Calu3 (cell line): ENCODE measurements at places on chromosomes 3 and 15. TPM values are rescaled to one million over a fixed set of nuclear protein-coding genes. Genes with fewer than 3 reads are reported as not detected.

The TP63 gene
- 0.12 TPM in 1 of 2 replicates, not detected in the other for total RNA-seq

GRCh38 chr3:36736301-36736700 lies 28.1 kb downstream of the DCLK3 start:
- no peak for DNase-seq

- DNase-seq = no peak
Observed at GRCh38 chr3:21562243-21562642, 188.8 kb downstream of the ZNF385D start.

DNA sequence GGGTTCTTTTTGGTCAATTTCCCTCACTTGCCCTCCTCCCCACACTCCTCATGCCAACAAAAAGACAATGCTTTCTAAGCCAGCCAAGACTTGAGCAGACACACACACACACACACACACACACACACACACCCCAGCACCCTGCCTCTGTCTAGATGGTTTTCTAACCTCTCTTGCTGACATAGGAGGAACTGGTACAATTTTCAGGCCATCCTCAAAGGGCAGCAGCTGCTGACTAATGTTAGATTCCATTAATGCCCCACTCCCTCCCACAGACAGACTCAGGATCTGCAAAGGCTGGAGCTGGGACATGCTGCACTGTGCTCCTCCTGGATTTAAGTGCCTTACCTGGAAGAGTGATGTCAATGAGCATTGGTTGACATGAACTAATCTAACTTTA lies 438.4 kb downstream of the OCA2 start:
- DNase-seq = no peak

DNA sequence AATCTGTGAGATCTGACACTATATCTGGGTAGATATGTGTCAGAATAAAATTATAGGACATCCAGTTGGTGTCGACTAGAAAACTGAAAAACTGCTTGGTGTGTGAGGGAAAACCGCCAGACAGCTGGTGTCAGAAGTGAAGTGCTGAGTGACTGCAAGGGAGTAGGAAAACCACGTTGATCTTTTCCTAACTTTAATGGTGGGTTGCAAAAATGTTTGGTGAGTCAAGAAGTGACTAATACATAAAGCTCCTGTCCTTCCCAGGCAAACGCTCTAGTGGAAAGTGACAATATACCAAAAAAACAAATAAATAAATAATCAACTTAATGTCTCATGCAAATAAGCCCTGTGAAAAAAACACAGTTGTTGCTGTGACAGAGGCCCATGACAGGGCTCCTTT lies 7.3 kb upstream of the CD96 start:
- DNase-seq = no peak

- no peak for DNase-seq
Observed at GRCh38 chr3:116005404-116005803, 382.1 kb downstream of the GAP43 start.
